ENCODE measurements at places on chromosomes 4 and X.

GRCh38 chr4:105679186-105679585, 29.3 kb downstream of the INTS12 start:
- DNase-seq = no peak

- peak; percentile 99 for DNase-seq
Measured at GRCh38 chr4:152535903-152536544, at the start of gene FBXW7. Gene FBXW7 (minus strand): TSS chr4:152536092. CDS start chr4:152411803, 124,289 bp downstream.

GRCh38 chr4:129077326-129077725, 16.0 kb downstream of the SCLT1 start:
- no peak for DNase-seq

DNA sequence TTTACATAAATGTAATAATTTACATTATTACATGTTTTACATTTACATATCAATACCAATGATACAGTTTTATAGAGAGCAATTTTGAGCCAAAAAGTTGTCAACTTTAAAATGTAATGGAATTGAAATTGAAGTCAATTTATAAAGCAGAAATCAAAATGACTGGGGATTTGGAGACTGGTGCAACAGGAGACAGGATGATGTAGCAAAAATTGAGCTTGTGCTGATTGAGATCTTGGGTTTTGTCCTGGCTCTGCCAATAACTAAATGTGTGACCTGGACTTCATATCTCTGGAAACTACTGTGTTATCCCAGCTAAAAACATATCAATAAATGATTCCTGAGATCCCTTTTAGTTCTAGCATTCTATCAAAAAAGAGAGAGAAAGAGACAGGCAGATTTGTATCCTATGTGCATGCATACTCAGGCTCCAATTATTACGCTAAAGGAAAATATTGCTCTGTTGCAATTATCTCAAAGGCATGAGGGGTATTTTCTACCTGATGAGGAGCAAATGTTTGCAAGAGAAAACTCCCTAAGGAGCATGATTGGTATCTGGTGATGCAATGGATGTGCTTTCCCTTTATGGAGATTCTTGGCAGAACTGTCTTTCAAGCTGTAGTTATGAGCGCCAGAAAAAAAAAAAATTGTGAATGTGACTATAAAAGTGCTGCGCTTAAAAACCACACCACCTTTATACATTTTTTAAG, 14.7 kb downstream of the EXOC1L start:
- no peak for DNase-seq

DNA sequence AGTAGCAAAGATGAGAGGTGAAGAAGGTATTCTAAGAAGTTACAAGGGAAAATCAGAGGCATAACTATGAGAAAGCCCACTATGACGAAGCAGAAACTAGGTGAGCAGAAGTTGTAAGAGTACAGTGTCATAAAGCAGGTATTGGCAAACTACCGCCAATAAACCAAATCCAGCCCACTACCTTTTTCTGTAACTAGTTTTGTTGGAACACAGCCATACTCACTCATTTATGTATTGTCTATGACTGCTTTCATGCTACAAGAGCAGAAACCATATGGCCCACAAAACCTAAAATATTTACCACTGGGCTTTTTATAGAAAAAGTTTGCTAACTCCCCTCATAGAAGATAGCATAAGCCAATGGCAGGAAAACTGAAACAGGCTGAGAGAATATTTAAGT, 31.8 kb upstream of the ZCCHC13 start:
- no peak for DNase-seq

DNA sequence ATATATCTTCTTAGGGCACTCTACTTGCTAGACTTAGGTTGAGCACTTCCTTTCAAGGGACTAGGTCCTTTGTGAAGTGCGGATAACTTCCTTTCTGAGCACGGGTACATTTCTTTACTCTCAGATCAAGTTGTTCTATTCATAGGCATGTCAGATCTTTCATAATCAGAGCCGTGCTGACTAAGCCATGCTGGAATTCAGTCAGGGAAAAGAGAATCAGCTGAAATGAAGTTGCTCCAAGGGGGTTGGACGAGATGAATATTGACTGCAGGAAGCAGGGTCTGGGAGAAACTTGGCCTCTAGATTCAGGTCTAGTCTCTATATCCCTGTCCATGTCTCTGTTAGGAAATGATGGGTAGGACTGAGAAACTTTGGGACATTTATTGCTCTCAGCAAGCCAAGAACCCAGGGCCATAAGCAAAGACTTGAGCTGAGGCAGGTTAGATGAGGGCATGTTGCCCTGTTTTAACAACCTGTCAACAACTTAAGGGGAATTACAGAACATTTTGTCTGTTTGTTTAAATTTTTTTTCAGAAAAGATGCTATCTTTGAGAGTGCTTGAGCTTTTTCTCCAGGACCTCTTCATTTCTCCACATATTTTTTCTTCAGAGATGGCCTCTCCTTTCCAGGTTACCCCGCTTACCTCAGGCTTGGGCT, 28.3 kb downstream of the AREG start:
- peak; percentile 52 for DNase-seq

DNA sequence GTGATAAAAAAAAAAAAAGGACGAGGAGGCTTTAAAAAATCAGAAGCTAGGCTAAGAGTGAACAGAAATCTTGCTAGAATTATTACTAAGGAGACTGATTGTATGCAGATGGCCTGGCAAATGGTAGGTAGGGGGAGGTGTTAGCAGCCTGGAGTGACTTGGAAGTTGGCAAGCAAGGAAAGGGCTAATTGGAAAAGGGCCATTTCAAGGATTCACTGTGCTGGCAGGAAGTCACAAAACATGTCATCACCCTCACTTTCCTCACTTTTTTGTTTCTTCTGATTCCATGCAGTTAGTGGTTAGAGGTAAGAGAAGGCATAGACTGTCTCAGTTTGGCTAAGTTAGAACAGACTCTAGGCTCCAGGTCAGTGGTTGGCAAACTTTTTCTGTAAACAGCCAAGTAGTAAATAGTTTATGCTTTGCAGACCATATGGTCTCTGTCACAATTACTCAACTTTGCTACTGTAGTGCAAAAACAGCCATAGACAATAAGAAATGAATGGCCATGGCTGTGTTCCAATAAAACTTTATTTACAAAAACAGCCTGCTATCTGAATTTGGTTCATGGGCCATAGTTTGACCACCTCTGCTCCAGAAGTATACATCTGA, 646.5 kb upstream of the ACTRT1 start:
- DNase-seq = no peak

DNA sequence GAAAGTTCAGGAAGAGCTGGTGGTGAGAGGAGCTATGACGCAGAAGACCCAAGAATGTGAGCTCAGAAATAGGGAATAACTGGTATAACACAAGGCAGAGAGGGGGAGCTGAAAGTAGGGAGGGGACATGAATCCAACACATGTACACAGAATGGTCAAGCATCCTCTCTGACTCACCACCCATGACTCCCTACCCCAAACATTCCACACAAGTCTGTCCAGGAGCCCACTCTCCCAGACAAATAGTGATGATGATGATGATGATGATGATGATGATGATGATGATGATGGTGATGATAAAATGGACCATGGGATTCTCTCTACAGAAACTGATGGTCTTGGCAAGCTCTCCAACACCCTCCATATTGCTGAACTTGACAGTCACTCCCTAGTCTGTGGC, 46.4 kb downstream of the NAT8L start:
- no peak for DNase-seq

DNA sequence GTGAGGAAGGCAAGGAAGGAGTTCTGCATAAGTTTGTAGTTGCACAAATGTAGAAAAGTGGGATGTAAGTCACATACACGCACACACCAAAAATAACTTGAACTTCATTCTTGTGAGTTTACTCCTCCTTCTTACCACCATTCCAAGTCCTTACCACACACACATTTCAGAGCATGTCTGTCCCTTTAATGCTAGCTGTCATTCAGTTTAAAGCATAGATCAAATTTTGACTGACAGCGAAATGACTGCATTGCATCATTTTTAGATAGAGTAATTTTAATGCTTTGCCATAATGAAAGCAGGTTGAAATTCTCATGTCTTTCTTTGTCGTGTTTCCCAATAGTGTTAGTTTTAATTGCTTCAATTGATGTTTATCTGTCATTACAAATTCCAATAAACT, 629.6 kb upstream of the HTR2C start:
- no peak for DNase-seq

DNA sequence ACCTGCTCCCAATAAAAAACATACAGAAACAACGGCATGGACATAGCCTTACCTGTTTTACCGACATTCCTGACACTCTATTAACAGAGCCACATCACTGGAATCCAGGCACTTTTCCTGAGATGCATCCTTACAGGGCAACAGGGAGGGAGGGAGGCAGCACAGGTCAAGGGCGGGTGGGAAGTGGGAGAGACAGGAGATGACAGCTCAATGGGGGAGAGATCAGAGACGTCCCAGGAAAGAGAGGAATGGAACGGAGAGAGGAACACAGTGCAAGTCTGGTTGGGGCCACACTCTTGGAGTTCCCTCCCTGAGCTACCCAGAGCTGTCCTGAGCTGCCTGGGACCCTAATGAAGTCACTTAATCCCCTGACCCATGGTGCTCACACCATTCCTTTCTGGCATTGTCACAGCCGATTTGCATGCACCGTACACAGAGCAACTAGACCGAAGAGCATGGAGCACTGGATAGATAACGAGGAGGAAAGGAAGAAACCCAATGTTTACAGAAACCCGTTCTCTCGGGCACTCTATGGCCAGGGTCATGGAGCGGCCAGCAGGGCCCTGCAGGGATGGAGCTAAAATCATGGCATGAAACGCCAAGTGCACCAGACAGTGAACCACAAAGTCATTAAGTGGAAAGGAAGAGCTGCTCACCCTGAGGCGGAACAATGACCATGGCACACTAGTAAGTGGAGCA, 93.1 kb downstream of the NSUN7 start:
- no peak for DNase-seq

GRCh38 chrX:19791562-19791961, 95.8 kb downstream of the SH3KBP1 start:
- DNase-seq = peak; percentile 47

DNA sequence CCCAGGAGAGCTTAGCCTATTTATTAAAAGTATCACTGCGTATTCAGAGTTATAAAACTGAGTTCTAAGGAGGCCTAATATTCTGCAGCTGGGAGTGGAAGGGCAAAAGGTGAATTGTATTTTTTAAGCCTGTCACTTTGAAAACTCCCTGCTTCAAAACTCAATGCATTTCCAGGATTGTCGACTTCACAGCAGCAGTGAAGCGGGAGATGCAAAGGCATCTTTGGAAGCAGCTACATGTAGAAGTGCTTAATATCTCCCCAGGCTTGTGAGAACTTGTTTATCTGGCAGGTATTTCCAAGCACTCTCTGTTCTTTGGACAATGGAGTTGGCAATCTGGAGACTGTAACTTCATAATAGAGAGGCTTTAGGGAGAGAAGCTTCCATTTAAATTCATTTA, 717.5 kb upstream of the SLIT2 start:
- no peak for DNase-seq

- DNase-seq = no peak
Measured at GRCh38 chr4:107631560-107631959, 88.5 kb downstream of the PAPSS1 start.

GRCh38 chrX:153582896-153583295, 16.0 kb downstream of the CCNQ start:
- no peak for DNase-seq

DNA sequence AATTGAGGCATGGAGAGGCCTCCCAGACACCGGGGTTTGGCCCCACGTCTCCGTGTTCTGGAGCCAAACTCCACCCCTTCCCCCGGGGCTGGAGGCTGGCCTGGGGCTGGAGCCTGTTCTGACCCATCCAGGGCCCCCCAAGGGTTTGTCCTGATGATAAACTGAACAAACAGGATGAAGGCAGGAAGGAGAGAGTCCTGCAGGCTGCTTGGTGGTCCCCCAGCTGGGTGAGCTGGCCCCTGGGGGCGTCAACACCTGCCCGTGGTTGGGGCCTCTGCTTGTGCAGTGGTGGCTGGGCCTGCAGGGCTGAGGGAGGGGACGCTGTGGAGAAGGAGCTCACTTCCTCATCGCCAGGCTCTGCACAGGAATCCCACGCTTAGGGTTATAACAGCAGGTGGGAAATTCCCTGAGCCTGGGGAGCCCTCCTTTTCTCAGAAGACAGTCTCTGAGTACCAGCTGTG, 2.3 kb downstream of the SH3TC1 start:
- DNase-seq = no peak

DNA sequence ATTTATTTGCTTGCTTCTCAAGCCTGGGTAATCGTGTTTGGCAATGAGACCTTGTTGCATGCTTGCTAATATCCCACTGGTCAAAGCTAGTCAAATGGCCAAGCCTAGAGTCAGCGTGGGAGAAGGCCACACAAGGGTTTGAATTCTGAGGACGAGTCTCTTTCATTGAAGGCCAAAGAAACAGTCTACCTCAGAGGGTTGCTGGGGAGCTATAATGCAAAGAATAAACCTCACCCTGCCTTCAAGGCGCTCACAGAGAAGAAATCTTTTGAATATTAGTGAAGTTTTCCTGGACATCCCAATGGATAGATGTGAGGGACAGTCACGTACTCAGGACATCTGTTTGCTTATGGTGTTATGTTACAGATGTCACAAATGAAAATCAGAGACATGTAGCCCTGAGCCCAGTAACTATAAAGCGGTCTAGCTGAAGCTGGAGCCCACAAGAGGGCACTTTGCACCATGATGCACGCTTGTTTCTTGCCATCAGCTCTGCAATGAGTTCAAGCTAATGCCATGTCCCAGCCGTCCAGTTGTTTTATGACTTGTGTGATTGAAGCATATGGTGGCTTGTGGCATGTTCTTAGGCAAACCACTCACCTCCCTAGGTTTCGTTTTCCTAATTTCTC, 1.1 kb upstream of the TLR3 start:
- peak; percentile 10 for DNase-seq

DNA sequence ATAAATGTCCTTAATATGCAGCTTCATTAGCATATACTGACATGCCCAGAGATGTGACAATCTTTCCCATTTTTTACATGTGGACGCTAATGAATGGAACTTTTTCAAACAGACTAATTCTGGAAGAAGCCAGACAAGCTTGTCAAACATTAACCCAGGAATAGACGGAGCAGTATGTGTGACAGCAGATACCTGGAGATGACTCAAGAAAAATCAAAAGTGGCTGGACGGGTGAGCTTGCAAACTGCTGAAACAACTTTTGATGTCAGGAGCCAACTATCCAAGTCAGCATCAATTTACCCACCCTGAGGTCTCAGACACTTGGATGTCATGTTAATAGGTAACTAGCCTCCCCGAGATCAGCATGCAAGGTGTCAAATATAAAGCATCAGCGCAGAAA, 183.0 kb downstream of the PACRGL start:
- DNase-seq = no peak

GRCh38 chrX:127621780-127622179, 430.4 kb downstream of the ACTRT1 start:
- DNase-seq = no peak

GRCh38 chr4:128601991-128602695, 207.4 kb upstream of the JADE1 start:
- peak; percentile 9 for DNase-seq

Measured in GM04504 (cell line).